Stimulated activated CD8-positive, alpha-beta memory T cell treated with anti-CD3 and anti-CD28 coated beads, Interleukin-15, amount 100 ng/mL, for 1 hour (primary cell): ENCODE measurements at places on chromosomes 1 and 21.

DNA sequence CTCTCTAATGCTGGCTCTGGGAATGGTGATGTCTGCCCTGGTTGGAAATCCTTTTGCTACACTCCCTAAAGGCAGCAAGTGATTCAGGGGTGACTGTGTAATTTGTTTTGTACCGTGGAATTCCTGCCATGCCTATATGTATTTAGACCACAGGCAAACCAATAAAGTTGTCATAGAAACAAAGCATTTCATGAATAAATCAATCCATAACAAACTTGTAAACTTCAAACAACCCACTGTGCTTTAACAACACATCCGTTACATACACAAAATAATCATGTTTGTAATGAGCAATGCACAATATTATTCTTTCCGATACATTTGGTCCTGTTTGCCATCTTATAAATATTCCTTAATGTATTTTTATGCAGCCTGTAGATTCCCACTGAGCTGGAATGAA lies 330.3 kb upstream of the SNX7 start:
- no peak for DNase-seq

GRCh38 chr1:224506141-224506814 lies 71.7 kb upstream of the WDR26 start:
- no peak for DNase-seq

GRCh38 chr21:25952306-25952705 lies 217.5 kb downstream of the GABPA start:
- no peak for DNase-seq

GRCh38 chr1:1612104-1612400 lies 3.2 kb upstream of the MIB2 start:
- DNase-seq: no peak

DNA sequence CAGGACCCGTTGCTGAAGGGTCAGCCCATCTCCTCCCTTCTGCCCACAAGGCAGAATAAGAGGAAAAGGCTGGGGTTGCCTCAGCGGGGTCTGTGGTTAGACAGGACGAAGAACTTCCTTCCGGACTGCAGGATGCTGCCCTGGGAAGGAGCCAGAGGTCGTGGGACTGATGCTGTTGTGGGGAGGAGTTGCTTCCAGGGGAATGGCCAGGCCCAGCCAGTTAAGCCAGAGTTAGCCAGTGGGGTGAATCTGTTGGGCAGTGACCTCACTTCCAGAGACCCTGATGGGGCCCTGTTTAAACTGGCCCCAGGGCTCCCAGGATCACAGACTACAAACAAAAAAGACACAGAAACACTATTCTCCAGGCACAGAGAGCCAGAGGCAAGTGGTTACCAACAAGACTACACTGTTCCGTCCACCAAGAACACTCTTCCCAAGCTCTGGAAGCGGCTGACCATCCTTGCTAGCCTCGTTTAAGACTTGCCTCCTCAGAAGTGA lies 13.0 kb downstream of the FAM229A start:
- no peak for DNase-seq

GRCh38 chr1:53076721-53077598 lies 14.9 kb downstream of the PODN start:
- DNase-seq: no peak

DNA sequence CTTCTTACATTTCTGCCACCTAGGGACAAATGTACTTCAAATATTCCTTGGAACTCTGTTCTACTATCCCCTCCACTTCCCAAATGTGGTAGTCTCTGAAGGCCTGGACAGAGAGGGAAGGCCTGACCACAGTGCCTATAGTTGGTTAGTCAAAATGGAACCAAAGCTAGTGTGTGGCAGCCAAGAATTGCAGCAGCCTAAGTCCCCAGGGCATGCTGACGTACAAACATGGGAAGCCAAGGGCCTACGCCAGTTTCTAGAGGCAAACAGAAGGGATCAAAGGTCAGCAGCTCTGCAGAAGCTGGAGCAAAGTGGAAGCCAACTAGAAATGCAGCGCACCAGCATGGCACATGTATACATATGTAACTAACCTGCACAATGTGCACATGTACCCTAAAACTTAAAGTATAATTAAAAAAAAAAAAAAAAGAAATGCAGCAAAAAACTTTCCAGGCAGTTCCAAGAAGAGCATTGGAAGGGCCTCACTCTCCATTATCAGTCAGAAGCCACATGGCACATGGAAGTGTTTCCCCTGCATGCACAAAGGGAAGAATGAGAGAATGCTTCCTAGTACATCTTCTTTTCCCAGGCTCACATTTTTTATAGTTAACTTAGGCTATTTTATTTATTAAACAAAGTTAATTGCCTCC lies 39.4 kb upstream of the GADD45A start:
- no peak for DNase-seq

GRCh38 chr1:64172458-64172983 lies 30.9 kb upstream of the UBE2U start:
- no peak for DNase-seq

DNA sequence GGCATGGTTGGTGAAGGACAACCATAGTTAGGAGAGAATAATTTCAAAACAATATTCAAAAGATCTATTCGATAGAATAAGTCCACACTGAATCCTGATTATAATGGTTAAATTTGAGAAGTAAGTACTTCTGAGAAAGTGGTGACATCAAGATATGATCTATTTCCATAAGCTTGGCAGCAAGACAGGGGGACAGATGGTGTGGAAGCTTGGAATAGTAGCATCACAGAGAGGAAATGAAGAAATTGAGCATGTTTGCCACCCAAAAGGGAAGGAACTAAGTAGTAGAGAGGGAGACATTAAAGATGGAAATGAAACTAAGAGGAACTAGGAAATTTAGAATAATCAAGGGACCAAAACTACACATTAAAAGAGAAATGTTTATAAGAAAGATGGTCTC lies 94.5 kb downstream of the OLFM3 start:
- no peak for DNase-seq

DNA sequence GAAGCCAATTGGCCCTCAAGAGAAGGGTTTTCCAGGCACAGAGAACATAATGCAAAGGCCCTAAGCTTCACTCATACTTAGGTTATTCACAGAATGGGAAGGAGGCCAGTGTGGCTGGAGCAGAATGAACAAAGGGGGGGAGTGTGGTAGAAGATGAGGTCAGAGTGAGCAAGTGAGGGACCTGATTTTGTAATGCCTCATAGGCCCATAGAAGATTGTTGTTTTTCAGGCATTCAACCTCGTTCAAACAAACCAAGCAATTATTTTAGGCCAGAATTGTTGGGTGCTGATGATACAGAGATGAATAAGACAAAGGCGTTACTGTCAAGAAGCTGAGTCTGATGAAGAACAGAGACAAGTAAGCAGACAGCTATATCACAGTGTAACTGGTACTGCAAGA lies 54.5 kb upstream of the RAP1A start:
- no peak for DNase-seq

- DNase-seq: no peak
These were observed 6.0 kb upstream of the KCNA2 start for GRCh38 chr1:110612060-110612745.

GRCh38 chr1:215160351-215160750 lies 77.8 kb downstream of the KCNK2 start:
- no peak for DNase-seq

GRCh38 chr21:41774467-41775148 lies 7.8 kb upstream of the RIPK4 start:
- DNase-seq: no peak

- no peak for DNase-seq
These were observed 204.1 kb downstream of the CRB1 start for GRCh38 chr1:197472141-197472540.

DNA sequence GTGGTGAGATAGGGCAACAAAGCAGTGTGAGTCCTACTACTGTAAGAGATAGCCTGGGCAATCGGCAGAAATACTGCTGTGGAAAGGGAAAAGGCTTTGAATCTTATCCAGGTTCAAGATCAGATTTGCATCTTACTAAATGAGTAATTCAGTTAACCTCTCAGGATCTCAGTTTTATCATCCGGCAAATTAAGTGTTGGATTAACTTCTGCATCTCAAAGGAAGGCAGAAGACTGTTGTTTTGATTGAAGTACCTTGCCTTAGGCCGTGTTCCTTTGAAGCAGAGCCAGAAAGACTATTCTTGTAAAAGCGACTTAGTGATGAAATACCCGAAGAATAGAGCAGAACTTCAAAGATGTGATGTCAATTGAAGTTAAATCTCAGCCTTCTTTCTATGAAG lies 612.9 kb upstream of the USP24 start:
- DNase-seq: no peak

DNA sequence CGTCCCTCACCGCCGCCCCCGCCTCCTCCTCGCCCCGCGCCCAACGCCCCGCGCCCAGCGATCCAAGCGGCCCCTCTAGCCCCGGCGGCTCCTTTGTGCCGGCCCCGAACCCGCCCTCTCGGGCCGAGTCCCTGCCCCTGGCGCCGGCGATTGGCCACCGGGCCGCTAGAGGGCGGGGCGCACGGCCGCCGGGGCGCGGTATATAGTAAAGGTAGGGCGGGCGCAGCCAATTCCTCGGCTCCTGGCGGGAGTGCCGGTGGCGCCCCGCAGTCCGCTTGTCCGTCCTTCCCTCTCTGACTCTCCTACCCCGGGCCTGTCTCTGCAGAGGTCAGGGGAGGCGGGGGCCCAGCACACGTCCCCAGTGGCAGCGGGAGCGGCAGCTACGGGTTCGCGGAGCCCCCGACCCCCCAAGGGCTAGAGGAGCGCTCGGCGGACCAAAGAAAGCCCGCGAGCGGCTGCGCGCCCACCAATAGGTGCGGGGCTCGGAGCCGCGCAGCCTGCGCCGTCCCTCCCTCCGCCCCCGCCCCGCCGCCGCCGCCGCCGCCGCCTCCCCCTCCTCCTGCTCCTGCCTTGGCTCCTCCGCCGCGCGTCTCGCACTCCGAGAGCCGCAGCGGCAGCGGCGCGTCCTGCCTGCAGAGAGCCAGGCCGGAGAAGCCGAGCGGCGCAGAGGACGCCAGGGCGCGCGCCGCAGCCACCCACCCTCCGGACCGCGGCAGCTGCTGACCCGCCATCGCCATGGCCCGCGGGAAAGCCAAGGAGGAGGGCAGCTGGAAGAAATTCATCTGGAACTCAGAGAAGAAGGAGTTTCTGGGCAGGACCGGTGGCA lies at the start of gene ATP1B1:
Gene ATP1B1, plus strand, starts transcription at position 596 of the 826 bp plus-strand sequence. Its CDS starts 140 bp downstream, at position 736.
- peak; percentile 59 for DNase-seq

GRCh38 chr1:163421701-163422100 lies 99.9 kb downstream of the NUF2 start:
- DNase-seq: no peak

GRCh38 chr1:36007741-36008140 lies 76.2 kb upstream of the TEKT2 start:
- no peak for DNase-seq

- no peak for DNase-seq
These were observed 33.2 kb upstream of the EPHA8 start for GRCh38 chr1:22529901-22530621.

GRCh38 chr1:202235856-202236837 lies 42.5 kb downstream of the LGR6 start:
- peak; percentile 58 for DNase-seq

DNA sequence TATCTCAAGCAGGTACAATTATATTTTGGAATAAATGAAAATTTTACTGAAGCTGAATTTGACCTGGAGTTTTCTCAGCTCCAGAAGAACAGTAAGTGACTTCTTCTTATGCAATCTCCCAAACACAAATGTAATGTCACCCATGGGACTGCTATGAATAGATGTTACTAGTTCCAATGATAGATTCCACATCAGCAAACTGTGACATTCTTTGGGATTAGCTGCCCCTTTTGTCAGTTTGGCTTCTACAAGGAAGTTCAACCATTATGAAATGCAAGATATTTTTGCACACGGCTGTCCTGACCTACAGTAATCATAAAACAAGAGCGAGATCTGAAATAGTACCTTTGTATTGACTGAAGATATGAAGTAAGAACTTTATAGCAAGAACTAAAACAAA lies 27.8 kb upstream of the TSNAX start:
- no peak for DNase-seq

- no peak for DNase-seq
These were observed 2.7 kb downstream of the CAPN2 start for GRCh38 chr1:223714849-223715603.

DNA sequence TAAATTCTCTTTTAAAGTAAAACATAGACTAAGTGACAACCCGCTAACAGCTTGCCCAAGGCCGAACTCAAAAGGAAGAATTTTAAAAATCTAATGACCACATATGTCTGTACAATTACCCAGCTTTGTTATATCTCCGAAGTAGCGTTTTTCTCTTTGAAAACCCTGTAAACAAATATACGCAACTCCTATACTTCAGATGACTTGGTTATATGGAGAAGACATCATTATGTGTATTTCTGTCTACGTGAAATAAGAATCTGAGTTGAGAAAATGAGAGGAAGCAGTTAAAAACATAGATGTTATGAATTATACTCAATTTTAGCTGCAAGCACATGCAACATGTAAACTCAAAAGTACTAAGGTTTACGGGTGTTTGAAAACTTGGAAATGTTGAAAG lies 2.0 kb downstream of the PBX1 start:
- DNase-seq: no peak

DNA sequence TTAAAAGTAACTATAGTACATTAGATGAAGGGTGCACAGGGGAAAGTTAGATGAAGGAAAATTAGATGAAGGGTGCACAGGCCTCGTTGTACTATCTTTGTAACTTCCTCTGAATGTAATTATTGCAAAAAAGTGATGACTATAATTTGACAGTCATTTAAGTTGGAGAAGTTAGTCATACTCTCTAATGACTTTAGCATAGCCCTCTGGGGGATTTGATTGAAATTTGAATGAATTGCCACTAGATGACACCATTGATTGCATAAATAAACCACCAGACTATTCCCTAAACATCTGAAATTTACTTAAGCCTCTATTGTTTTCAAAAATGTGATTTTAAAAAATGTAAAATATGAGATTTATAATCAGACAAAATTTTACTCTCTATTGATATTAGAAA lies 102.6 kb downstream of the TPR start:
- no peak for DNase-seq

DNA sequence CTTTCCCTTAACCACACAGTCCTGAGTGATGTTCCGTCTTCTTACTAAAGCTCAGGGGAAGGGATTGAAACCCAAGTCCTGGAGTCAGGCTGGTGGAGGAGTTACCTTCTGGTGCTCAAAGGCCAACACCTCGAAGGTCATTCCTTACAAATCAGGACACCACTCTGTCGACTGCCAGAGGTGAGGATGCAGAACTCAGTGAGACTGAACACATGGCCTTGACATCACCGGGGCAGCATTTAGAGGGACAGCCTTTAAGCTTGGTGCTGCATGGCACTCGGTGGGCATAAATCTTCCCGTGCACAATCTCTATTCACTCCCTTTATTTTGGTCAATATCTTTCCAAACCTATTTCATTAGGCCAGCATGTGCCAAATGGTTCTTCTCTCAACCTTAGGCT lies 130.9 kb downstream of the ASTN1 start:
- no peak for DNase-seq

DNA sequence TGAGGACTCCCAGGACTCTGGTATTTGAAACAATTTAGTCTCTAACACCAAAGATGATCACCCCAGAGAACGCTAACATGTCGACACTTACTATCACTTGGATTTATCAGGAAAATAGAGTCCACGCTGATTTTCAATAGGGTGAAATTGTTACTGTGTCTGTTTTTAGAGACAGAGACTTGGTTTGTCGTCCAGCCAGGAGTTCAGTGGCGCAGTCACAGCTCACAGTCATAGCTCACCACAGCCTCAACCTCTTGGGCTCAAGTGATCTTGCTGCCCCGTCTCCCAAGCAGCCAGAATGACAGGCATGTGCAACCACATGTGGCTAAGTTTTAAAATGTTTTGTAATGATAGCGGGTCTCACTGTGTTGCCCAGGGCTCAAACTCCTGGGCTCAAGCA lies 5.3 kb downstream of the SSU72 start:
- DNase-seq: no peak
